ENCODE measurements at places on chromosomes 4 and X. TPM values are rescaled to one million over a fixed set of nuclear protein-coding genes. Genes with fewer than 3 reads are reported as not detected.

Gene SLC7A11
- 52.4 TPM for polyA plus RNA-seq

DNA sequence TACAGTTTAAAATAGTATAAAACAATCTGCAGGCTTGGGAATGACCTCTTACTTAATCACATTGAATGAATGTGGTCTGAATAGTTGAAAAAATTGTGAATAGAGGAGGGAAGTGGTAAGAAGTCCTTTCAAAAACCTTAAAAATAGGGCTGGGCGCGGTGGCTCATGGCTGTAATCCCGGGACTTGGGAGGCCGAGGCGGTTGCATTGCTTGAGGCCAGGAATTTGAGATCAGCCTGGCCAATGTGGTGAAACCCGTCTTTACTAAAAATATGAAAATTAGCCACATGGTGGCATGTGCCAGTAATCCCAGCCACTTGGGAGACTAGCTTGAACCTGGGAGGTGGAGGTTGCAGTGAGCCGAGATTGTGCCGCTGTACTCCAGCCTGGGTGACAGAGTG is 36.5 kb downstream of the HERC3 start:
- DNase-seq: no peak

- DNase-seq: no peak
Measured at GRCh38 chr4:53997898-53998297, 66.5 kb downstream of the CHIC2 start.

Gene SPANXA1
- polyA plus RNA-seq: not detected

Gene PCDH10
- 31.1 TPM for polyA plus RNA-seq

Gene GLUD2
- polyA plus RNA-seq: 1.6 TPM

GRCh38 chr4:143302536-143302935 is 34.1 kb upstream of the GAB1 start:
- no peak for DNase-seq

GRCh38 chrX:96407072-96407471 is 277.6 kb upstream of the DIAPH2 start:
- DNase-seq: no peak

- DNase-seq: no peak
Measured at GRCh38 chr4:137685357-137685756, 153.1 kb upstream of the PCDH18 start.

Gene SPANXN3
- not detected for polyA plus RNA-seq

Gene GAGE12F
- polyA plus RNA-seq: not detected

DNA sequence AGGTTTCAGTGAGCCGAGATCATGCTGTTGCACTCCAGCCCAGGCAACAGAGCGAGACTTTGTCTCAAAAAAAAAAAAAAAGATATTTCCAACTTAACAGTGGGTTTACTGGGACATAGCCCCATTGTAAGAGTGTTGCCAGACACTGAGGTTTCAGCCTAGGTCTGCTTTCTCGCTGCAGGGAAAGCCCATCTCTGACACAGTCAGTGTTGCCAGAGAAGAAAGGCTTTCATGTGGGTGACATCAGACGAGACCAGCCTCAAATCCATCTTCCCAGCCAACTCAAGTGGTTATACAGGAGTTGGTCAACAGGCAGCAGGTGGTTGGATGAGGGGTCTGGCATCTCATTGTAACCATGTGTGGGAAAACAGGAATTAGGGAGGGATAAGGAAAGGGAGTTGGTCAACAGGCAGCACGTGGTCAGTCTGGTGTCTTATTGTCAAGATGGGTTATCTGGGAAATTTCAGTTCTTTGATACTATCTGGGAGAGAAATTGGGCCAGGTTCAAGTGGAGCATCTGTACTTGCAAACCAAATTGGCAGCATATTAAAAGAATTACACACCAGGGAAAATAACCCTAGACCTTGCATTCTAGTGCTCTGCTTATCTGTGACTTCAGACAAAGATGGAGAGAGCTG is 41.1 kb downstream of the NELFA start:
- no peak for DNase-seq

- DNase-seq: no peak
Measured at GRCh38 chr4:18077808-18078207, 56.3 kb upstream of the LCORL start.

GRCh38 chr4:172983014-172983413 is 185.6 kb upstream of the GALNT7 start:
- no peak for DNase-seq

DNA sequence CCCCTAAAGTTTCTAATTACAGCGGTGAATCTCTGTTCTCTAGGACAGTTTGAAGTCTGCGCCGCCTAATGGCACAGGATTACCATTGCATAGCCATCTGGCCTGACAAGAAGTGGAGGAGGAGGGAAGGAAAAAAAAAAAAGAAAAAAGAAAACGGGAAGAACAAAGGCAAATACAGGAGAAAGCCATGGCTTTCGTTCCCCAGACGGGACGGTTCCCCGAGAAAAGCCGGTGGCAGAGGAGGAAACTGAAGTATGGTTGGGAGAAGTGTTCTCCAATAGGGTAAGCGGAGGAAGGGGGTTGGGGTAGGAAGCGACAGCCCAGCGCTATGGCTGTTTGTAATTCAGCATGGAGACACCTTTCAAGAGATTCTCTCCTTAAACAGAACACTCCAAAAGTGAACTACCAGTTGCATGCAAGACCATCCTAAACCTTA is 80.8 kb downstream of the HMGN5 start:
- DNase-seq: no peak
